ENCODE measurements at places on chromosomes 12 and 14.

GRCh38 chr12:68317047-68317667 lies 15.0 kb downstream of the MDM1 start:
- DNase-seq = no peak

DNA sequence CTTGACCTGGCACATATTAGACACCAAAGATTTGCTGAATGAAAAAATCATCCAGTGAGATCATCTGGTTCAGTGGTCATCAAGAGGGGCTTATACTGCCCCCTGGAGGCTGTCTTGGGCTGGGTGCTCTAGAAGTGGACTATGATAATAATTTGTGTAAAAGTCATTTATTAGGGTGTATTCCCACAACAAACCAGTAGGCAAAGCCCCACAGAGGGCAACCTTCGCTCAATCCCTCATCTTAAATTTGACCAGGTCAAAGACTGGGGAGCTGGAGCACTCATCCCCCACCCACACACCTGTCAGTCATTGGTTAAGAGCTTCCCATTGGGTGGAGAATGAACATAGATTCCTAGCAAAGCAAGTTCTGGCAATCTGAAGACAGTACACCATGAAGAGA lies 20.0 kb upstream of the FICD start:
- no peak for DNase-seq

DNA sequence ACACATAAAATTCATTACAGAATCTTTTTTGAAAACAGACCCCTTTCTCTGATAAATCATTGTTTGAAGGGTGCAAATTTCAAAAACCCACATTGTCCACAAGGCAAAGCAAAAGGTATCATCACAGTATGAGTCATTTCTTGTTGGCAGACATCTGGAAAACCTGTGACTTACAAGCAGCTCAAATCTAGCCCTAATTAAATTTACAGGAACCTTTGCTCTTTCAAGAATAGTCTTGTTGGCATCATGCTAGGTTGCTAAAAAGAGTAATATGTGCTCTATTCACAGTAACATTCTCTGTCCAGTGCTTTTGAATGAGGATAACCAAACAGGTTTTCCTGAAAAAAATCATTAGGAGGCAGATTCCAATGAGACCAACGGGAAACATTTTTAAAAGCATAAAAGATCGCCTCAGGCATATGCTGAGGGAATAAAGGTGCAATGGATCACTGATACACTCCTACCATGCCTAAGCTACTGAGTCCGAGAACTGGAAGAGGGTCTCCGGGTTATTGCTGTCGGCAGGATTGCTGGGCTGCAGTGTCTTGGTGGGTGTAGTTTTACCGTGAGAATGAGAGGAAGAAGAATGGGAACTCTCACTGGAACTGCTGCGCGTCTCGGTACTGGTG lies 55.5 kb upstream of the TTC7B start:
- no peak for DNase-seq

DNA sequence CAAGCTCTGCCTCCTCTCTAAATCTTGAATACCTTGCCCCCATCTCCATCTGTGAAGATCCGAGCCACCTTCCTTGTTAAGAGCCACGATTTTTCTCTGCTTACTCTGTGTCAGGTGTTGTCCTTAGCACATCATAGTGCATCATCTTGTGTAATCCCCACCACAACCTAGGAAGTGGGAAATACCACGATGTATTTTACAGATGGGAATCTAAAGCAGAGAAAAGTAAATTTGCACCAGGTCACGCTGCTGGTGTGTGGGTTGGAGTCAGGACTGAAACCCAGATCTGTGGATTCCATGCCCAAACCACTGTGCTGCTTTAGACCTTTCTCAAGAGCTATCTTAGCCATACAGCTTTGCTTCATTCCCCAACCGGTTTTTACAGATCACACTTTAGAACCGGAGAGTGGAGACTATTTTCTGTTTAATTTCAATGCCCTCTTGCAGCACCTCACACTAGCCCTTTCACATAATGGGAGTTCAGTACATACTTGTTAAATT lies 94.6 kb downstream of the PPM1A start:
- DNase-seq = no peak

DNA sequence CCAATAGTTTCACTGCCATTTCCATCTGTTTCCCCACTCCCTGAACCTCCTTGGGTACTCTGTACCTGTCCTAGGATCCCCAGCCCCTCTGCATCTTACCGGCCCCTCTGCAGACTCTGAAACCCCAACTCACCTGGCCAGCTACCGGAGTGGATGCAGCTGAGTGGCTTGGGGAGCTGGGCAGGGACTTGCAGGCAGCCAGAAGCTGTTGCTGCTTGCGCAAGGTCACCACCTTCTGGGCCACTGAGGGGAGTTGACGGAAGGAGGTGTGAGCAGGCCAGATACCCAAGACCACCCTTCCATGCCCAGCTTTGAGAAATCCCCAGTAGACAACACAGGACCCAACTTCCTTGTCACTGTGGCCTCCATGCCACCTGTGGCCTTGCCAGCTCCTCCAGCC lies 6.3 kb downstream of the AGAP2 start:
- DNase-seq = no peak

- DNase-seq = no peak
Observed at GRCh38 chr14:49972131-49972671, 79.3 kb downstream of the ARF6 start.

- DNase-seq = no peak
Observed at GRCh38 chr12:119311878-119312277, 22.7 kb upstream of the CCDC60 start.

GRCh38 chr14:57066463-57066862 lies 202.2 kb downstream of the EXOC5 start:
- no peak for DNase-seq

DNA sequence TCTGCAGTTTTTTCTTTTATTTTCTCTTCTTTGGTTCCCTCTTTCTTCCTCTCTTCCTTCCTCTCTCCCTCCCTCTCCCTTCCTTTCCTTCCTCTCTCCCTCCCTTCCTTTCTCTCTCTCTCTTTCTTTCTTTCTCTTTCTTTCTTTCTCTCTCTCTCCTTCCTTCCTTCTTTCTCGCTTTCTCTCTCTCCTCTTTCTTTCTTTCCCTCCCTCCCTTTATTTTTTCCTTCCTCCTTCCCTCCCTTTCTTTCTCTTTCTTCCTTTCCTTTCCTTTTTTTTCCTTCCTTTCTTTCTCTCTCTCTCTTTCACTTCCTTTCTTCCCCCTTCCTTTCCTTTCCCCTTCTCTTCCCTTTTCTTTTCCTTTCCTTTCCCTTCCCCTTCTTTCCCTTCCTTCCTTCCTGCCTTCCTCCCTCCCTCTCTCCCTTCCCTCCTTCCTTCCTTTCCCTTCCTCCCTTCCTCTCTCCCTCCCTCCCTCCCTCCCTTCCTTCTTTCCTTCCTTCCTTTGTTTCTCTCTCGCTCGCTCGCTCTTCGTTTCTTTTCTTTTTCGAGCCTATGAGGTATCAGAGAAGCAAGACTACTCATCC lies 13.7 kb downstream of the CFAP54 start:
- no peak for DNase-seq

GRCh38 chr14:74554742-74555362 lies 57.2 kb downstream of the LTBP2 start:
- no peak for DNase-seq

DNA sequence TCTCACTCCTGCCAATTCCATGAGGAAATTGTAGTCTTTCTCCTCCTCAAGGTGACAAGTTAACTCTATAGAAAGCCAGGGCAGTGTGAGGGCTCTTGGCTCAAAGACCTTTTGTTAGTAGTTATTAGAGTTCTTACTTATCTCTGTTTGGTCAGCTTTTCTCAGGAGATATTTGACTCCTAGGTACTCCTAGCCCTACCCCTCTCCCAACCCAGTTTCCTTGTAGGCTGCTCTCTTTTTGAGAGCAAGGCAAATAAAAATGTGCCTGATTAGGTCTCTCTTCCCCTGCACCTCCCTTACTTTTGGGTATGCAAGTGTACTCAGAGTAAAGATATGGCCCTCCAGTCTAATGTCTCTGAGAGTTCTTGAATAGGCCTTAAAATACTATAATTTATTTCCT lies 23.8 kb downstream of the BTG1 start:
- DNase-seq = no peak

- DNase-seq = no peak
Observed at GRCh38 chr12:63915105-63915800, 70.8 kb downstream of the SRGAP1 start.

- no peak for DNase-seq
Observed at GRCh38 chr12:55019784-55020183, at the start of gene NEUROD4. Gene NEUROD4, plus strand, starts transcription at chr12:55019974. Its CDS starts 6,466 bp downstream, at chr12:55026440.

DNA sequence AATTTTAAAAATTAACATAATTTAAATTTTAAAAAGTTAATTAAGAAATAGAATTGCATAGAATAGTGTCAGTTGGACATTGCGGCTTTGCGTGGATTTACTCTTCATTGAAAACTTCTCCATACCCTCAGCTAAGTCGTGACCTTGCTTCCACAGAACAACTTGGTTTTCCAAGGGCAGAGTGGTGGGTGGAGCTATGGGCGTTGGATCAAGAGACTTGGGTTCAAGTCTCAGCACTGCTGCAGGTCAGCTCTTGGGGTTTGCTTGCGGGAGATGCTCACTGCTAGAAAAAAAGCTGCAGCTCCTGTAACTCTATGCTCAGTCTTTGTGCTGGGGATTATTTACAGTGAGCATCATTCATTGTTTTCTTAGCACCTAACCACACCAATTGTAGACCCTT lies 133.7 kb downstream of the PRIMA1 start:
- DNase-seq = no peak

DNA sequence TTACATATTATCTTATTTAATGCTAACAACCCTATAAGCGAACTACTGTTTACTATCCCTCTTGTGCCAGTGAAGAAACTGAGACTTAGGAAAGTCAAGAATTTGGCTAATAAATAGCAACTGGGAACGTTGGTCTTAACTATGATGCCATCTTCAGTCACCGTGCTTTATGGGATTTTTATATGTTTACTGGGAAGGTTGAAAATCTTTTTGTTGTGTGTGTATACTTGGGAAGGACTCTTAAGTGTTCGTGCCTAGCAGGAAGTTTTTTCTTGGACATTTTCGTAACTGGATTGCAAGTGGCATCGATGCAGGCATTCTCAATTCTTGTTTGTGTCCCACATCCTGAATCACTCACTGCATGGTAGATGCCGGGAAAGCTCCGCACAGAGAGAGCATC lies 9.4 kb downstream of the SFSWAP start:
- no peak for DNase-seq

GRCh38 chr12:130793554-130793849 lies 45.5 kb downstream of the STX2 start:
- DNase-seq = no peak

DNA sequence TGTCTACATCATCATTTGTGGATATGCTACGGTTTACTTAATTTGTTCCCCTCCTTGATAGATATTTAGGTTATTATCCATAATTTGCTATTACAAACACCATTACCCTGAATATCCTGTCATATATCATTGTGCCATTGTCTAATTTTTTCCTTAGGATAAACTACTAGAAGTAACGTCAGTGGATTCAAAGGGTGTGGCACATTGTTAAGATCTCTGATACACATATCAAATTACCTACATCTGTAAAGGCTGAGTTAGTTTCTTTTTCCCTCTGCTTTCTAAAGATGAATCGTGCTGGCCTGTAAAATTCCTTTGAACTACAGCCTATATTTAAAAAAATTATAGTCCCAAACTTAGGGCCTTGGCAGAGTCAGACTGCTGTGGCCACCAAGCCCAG lies 53.9 kb upstream of the STRN3 start:
- DNase-seq = no peak

DNA sequence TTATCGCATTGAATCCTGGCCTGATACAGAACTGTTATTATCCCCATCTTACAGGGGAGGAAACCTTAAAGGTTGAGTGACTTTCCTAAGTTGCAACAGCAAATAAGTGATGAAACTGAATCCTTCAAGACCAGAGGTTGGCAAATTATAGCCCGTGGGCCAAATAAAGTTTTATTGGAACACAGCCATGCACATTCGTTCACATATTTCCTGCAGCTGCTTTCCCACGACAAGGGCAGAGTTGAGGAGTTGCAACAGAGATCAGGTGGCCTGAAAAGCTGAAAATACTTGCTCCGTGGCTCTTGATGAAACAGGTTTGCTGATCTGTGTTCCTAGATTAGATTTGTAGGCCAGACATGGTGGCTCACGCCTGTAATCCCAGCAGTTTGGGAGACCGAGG lies 126.7 kb downstream of the PHETA1 start:
- no peak for DNase-seq

DNA sequence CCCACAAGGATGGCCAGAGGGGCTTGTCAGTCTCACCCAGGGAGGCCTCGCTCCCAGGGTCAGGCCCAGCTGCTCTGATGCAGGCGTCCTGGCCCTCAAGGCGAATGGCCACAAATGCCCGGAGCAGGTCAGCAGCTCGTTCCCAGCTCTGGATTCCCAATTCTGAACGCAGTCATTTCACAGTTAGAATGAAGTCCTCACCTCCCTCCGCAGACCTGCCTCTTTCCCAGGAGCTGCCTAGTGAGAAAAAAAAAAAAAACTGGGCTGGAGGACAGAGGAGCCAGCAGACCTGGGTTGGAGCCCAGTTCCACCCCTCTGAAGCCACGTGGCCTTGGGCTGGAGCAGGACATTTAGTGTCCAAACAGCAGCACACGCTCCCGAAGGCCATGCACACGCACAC lies 62.2 kb upstream of the DIO3 start:
- no peak for DNase-seq

- no peak for DNase-seq
Observed at GRCh38 chr12:57617942-57618341, 6.7 kb downstream of the ARHGEF25 start.

- no peak for DNase-seq
Observed at GRCh38 chr12:2539938-2540337, 254.8 kb upstream of the FKBP4 start.

DNA sequence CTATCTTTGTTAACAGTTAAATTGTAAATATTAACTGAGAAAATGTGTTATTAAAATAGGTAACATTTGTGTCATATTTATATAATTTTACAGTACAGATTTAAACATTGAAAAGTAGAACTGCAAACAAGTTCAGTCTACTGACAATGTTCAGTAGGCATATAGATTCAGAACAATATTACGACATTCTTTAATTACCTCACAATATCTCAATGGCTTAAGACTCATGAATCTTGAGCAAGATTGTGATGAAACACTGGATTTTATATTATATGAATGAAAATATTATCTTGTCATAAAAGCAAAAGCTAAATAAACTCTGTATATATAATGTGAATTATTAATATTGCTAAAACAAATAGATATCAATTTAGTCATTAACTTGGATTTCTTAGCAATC lies 194.9 kb downstream of the ADAMTS20 start:
- DNase-seq = no peak

DNA sequence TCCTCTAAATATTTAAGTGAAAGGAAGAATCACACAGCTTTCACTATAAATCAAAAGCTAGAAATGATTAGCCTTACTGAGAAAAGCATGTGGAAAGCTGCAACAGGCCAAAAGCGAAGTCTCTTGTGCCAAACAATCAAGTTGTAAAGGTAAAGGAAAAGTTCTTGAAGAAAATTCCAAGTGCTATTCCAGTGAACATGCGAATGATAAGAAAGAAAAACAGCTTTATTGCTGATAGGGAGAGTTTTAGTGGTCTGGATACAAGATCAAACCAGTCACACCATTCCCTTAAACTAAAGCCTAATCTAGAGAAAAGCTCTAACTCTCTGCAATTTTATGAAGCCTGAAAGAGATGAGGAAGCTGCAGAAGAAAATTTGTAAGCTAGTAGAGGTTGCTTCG lies 190.9 kb downstream of the BTG1 start:
- no peak for DNase-seq

Data from cerebellar nuclear complex (tissue), 1 donor.